ENCODE measurements at places on chromosomes 6 and 20.

- no peak for DNase-seq
Observed at GRCh38 chr6:162234631-162235030, 492.9 kb downstream of the PRKN start.

DNA sequence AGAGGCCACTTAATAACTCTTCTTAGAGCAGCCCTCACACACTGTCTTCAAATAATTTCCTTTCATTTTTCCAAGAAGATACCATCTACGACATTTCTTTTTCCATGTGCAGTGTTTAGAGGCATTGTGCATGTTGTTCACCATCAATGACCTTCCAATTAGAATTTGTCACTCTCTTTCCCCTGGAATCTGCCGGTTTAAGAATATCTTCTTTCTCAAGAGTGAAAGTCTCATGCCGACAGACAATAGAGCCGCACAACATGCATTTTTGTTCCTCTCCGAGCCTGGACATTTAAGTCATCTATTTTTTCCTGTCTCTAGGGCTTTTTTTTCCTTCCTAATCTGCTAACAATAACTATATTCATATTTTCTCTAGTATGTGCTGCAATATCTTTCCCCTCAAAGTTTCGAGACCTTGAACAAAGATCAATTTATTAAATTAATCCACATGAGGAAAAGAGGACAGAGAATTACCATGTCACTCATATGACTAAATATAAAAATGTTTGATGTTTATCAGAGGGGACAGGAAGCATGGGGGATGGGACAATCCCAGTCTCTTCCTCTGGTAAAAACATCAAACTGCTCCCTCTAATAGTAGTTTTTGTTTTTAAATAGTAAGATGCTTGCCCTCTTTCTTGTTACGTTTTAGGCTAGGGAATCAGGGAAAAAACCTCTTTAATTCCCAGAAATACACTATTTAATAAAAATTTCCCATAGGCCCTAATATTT, 893.4 kb downstream of the C6orf118 start:
- DNase-seq: peak; percentile 20

GRCh38 chr6:53639520-53639919, 26.0 kb downstream of the KLHL31 start:
- DNase-seq: no peak

- no peak for DNase-seq
Observed at GRCh38 chr20:22289442-22289841, 294.9 kb downstream of the FOXA2 start.

GRCh38 chr6:5277589-5277988, 16.3 kb downstream of the FARS2 start:
- DNase-seq: no peak

DNA sequence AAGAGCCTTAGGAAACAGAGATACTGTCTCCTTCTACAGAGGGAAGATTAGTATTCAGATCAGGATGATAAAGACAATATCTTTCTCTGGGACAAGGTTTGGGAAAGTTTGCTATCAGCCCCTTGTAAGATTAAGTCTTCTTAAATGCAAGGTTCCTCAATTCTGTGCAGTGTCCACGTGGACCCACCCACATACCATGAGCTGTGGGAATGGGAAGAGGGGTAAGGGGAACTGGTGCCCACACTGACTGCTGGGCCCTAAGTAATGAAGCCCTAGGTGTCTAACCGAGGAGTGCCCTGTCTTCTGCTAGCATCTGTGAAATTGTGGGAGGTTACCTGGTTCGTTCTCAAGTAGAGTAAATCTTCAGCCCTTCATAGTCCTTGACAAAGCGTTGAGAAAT, 5.8 kb upstream of the SSTR4 start:
- no peak for DNase-seq

DNA sequence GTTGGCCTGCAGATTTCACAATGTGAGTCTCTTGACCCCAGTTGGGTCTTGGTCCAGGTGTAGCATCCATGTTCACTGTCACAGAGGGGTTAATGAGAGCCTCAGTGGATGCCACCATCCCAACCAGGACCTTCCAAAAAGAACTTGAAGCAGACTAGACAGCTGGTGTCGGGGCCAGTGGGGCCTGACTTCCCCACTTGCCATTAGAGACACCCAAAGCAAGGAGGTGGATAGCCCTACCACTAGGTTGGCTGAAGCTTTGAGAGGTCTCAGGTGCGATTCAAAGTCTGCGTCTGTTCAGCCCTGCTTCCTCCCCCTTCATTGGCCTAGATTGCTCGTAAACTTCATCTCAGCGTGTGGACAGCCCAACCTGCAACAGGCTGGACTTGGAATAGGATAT, 196.4 kb upstream of the RREB1 start:
- DNase-seq: no peak

DNA sequence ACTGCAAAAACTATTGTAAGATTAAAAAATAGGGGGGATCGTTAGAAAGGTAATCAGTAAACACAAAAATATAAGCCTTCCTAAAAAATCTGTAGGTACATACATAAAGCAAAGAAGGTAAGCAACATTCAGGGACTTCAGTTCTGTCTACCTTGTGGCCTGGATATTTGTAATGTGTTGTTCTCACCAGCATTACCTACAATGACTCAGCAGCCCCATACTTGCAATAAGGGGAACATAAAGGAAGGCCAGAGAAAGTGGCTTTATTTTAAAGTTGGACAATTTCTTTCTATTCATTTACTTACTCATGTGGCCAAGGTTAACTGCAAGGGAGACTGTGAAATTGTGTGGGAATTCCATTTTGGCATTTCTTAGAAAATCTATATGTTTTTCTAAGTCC, 277.2 kb upstream of the PREP start:
- peak; percentile 8 for DNase-seq

- no peak for DNase-seq
Observed at GRCh38 chr20:16848061-16848460, 99.9 kb downstream of the OTOR start.

DNA sequence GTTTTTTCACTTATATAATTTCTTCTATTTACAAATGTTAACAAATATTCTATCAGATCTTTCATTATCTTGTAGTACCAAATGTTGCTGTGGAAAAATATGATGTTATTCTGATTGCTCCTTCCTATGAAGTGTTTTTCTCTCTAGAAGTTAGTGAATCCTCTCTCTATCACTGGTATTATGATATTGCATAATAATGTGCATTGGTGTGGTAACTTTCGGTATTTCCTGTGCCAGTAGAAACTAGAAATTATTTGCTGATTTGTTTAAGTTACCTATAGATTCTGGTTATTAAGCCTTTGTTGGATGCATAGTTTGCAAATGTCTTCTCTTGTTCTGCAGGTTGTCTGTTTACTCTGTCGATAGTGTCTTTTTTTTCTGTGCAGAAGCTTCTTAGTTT, 342.5 kb downstream of the CENPW start:
- peak; percentile 47 for DNase-seq

Data from choroid plexus epithelial cell (primary cell).